Activated CD8-positive, alpha-beta memory T cell treated with anti-CD3 and anti-CD28 coated beads for 1 hour (primary cell): ENCODE measurements at places on chromosomes 2 and 18.

DNA sequence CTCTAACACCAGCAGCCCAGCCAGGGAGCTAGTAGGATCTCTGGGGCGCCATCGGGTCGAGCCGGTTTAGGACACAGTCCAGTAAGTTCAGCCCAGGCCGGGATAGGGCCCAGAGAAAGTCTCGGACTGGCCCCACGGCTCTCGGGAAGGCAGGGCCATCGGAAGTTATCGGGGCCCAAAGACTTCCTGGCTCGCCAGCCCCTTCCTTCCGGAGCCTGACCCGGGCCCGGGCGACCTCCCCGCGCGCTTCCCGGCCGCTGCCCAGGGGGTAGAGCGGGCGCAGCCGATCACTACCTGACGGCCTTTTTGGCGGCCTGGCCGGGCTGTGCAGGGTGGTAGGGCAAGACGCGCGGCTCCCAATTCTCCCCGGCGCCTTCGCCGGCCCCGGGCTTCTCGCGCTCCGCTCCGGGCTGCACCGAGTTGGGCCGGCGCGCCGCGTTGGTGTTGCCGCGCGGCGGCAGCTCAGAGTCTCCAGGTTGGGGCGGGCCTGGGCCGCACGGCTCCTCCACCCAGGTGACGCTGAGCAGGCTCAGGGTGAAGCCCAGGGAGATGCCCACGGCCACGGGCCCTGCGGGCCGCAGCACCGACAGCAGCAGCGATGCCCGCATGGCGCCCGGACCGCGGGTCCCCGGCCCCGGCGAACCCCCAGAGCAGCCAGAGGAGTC is 546 bp downstream of the CHPF start:
- no peak for DNase-seq

DNA sequence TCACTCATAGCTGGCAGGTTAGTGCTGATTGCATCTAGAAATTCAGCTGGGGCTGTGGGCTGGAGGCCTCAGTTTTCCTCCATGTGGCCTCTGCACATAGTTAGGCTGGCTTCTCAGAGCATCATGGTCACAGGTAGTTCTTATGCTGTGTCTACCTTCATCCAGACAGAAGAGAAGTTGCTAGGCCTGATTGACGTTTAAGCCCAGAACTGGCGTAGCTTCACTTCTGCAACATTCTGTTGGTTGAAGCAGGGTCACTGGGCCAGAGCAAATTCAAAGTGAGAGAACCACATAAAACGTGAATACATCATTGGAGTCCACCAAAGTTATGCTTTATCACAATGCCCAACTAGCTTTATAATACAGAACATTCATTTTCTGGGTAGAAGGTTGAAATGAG is 116.0 kb downstream of the SPP2 start:
- no peak for DNase-seq

- DNase-seq, result no peak
Measured at GRCh38 chr18:54672846-54673475, 81.9 kb downstream of the DYNAP start.

- DNase-seq, result no peak
Measured at GRCh38 chr2:156147594-156148330, 184.8 kb downstream of the NR4A2 start.

GRCh38 chr2:120926463-120927264 is 191.0 kb downstream of the GLI2 start:
- DNase-seq, result no peak

GRCh38 chr2:18171191-18172139 is 293.0 kb downstream of the KCNS3 start:
- DNase-seq, result no peak

GRCh38 chr2:24477229-24477628 is 13.8 kb upstream of the NCOA1 start:
- DNase-seq, result no peak

- DNase-seq, result no peak
Measured at GRCh38 chr2:143893371-143893770, 626.5 kb downstream of the ZEB2 start.
